Mammary epithelial cell (primary cell): ENCODE measurements at places on chromosomes 2 and 18.

DNA sequence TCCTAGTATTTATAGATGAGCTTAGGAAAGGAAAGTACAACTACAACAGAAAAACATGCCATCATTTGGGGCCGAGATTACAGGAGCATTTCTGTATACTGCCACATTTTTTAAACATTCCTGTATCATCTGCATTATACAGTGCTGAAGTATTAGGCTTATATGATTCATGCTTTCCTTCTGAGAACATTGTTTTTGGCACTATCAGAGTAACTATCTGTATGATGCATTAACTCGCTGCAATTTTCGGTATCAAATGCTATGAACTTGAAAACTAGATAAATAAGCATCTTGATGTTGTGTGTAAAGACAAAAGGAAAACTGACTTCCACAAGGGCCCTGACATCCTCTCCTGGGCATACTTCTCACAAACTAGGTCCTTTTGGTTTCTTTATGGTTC lies 102.0 kb downstream of the RIT2 start:
- no peak for DNase-seq

DNA sequence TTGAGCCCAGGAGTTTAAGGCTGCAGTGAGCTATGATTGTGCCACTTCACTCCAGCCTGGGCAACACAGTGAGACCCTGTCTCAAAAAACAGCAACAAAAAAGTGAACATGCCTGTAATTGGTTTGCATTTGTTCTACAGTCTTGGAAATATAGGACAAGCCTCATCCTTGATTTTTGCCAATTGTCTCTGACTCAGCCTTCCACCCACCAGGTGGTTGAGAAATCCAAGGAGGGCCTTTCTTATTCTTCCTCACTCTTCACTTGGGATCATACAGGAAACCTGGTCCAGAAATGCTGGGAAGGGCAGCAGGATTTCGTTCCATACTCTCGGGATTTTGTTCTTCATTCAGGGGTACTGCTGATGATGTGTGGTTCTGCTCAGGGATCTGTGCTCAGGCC lies 94.6 kb downstream of the CDC42EP3 start:
- DNase-seq: peak; percentile 58

DNA sequence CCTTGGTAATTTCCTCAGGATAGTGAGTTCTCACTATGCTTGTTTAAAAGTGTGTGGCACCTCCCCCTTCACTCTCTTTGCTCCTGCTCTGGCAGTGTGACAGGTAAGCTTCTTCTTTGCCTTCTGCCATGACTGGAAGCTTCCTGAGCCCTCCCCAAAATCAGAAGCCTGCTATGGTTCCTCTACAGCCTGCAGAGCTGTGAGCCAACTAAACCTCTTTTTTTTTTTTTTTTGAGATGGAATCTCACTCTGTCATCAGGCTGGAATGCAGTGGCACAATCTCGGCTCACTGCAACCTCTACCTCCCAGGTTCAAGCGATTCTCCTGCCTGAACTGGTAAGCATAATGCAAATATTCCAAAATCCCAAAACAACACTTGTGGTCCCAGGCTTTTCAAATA lies 80.0 kb downstream of the SOWAHC start:
- peak; percentile 54 for DNase-seq

DNA sequence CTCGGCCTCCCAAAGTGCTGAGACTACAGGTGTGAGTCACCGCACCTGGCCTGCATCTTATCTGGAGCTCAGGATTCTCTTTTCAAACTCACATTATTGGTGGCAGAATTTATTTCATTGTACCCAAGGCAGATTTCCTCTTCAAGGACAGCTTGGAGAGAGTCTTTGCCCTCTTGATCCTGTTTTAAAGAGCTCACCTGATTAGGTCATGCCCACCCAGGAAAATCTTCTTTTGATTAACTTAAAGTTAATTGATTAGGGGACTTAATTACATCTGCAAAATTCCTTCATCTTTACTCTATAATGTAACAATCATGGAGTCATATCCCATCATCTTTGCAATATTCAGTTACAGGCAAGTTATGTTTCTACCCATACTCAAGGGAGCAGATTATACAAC lies 346.4 kb downstream of the EPHA4 start:
- no peak for DNase-seq

GRCh38 chr2:24917086-24917485 lies 3.0 kb downstream of the ADCY3 start:
- no peak for DNase-seq

DNA sequence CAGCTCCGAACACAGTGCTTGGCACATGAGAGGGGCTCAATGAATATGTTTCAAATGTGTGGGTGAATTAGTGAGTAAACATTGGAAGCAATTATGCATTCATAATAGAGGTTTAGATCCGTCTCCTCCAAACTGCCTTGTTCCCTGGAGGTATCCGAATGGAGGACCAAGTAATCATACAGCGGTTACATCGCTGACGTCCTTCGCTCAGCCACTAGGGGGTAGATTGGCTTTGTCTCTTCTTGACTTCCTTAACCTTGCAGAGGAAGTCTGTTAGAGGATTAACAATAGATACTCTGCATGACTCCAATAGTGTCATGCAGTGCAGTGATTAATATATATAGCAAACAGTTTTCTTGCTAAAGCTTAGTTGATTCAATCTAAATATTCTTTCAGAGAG lies 517.0 kb downstream of the PTPRM start:
- peak; percentile 46 for DNase-seq

DNA sequence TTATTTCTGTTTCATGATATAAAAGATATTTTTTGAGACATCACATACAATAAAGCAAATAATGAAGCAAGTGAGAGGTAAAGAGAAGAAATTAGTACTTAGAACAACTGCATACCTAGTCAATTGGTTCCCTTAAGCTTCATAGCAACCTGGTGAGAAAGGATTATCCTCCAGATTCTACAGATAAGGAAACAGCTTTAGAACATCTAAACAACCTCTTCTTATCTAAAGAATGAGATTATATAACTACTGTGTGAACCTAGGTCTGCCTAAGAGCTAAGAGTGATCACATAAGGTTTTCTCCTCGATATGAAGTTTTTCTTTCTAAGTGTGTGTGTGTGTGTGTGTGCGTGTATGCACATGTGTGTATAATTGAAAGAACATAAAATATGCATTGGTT lies 265.1 kb downstream of the NOL4 start:
- no peak for DNase-seq
